Endothelial cell of umbilical vein (primary cell): ENCODE measurements at places on chromosomes 3 and 15. TPM values are rescaled to one million over a fixed set of nuclear protein-coding genes. Genes with fewer than 3 reads are reported as not detected.

The MELTF gene
- total RNA-seq: 1.3 and 2.3 TPM in 2 replicates

The SCN11A gene
- 0.07 TPM in 1 of 2 replicates, not detected in the other for total RNA-seq

The ILDR1 gene
- not detected in 2 replicates for total RNA-seq

The AMOTL2 gene
- 145 and 167 TPM in 2 replicates for total RNA-seq

The SEC62 gene
- 77.8 and 90.8 TPM in 2 replicates for total RNA-seq

The ZNF501 gene
- total RNA-seq: 2.9 and 3.9 TPM in 2 replicates

The SOX2 gene
- total RNA-seq: 0.13 TPM in 1 of 2 replicates, not detected in the other

The SRP14 gene
- total RNA-seq: 220 and 260 TPM in 2 replicates

The EPHA6 gene
- 0.28 TPM in 1 of 2 replicates, not detected in the other for total RNA-seq

The ATP2B2 gene
- total RNA-seq: not detected in 2 replicates

The CTXN2 gene
- total RNA-seq: 0.14 TPM in 1 of 2 replicates, not detected in the other

The LDHAL6B gene
- total RNA-seq: not detected in 2 replicates

The CD96 gene
- not detected in 2 replicates for total RNA-seq

The PAK6 gene
- total RNA-seq: not detected in 2 replicates

The IGSF11 gene
- not detected in 2 replicates for total RNA-seq

The LRTM1 gene
- total RNA-seq: not detected in 2 replicates
